ENCODE measurements at places on chromosomes 11 and 22.

GRCh38 chr11:114296605-114297372 is 590 bp downstream of the NNMT start:
- no peak for DNase-seq

DNA sequence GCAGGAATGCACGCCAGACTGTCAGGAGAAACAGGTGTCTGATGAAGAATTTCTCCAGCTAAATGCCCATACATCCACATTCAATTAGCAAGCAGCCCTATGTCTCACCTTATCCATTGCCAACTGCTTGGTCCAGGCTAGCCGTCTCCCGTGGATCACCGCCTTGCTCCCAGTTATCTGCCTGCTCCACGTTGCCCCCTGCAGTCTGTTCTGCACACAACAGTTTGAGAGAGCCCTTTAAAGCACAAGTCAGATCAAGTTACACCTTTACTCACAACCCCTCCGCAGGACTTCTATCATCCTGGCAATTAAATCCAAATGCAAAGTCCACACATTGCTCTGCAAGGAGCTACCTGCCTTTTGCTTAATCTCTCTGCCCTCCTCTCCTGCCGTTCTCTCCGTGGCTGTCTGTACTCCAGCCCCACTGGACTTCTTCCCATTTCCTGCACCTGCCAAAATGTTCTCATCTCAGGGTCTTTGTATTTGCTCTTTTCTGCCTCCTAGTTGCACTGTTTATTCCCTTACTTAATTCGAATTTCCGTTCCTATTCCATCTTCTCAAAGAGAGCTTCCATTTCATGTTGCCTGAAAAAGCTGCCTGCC is 185.3 kb upstream of the LARGE1 start:
- no peak for DNase-seq

DNA sequence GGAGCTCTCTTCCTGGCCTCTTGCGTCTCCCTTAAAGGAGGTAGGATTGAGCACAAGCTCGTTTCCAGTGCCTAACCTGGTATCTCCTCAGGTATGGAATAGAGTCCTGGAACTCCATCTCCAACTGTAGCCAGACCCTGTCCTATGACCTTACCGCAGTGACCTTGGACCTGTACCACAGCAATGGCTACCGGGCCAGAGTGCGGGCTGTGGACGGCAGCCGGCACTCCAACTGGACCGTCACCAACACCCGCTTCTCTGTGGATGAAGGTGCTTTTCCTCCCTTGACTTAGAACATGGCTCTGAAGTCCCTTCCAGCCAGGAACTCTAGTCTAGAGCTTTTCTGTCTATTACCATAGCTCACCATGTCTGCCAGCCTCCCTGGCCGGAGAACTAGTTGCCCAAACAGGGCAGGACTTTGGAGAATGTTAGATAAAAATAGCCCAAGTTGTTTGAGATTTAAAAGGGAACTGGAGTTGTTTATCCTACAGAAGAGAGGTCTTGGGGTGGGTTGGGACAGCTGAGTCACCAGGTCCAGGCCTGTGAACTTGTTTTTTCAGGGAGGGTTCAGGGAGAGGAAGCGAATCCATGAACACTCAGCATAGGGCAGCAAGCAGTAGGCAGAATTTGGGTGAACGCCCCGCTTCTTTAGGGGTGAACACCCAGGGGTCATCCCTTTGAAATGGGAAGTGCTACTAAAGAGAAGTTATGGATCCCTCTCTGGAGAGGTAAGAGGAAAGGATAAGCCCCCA is 3.3 kb downstream of the IL10RA start:
- no peak for DNase-seq

DNA sequence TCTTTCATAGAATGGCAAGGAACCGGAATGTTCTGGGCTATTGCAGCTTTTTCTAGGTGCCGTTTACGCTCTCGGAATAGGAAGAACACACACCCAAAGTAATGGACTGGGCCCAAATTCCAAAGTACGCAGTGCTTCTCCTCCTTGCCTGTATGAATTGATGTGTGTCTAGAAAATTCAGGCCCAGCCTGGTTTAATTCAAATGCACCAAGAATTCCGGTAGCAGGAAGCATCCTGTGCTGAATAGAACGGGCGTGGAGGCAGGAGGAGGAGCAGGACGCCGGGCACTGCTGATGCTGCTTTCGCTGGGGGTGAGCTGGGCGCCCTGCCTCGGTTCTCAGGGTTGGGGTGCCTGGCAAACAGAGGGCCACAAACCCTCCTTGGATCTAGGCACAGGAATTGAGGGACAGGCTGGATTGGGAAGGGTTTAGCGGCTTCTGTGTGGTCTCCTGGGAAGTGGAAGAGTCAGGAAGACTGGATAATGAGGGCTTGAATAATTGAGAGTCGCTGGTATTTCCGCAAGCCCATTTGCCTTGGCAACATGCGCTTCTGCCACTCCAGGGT is 2.0 kb downstream of the PARVB start:
- DNase-seq = no peak

DNA sequence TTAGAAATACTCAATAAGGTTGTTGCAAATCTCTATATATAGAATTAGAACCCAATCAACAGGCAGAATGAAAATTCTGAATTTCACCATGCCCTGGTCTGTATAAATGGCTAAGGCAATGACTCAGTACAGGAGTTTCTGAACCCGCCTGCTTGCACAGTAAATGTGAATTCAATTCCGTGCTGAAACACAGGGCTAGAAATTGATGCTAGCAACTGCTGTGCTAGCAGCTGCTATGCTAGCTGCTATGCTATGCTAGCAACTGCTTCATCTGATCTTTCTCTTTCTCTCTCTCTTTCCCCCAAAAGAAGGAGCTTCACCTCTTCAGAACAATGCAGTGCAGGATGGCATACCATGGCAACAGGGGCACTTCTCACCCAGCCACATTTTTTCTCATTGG is 9.7 kb upstream of the OR52J3 start:
- DNase-seq = no peak

DNA sequence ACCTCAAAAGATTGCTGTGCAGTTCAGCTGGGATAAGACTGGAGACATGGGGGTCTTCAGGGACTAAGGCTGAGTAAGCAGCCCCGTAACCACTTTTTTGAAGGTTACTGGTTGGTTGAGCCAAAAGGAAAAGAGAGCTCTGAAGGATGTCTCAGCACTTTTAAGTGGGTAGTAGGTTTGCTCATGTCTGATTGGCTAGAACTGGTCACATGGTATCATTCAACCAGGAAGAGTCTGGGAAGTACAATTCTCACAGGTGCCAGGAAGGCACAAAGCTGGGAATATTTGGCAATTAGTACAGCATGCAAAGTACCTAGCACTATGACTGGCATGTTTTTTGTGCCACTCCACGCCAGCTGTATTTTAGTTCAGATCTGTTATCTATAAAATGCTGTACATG is 58.1 kb downstream of the SNX19 start:
- DNase-seq = no peak

DNA sequence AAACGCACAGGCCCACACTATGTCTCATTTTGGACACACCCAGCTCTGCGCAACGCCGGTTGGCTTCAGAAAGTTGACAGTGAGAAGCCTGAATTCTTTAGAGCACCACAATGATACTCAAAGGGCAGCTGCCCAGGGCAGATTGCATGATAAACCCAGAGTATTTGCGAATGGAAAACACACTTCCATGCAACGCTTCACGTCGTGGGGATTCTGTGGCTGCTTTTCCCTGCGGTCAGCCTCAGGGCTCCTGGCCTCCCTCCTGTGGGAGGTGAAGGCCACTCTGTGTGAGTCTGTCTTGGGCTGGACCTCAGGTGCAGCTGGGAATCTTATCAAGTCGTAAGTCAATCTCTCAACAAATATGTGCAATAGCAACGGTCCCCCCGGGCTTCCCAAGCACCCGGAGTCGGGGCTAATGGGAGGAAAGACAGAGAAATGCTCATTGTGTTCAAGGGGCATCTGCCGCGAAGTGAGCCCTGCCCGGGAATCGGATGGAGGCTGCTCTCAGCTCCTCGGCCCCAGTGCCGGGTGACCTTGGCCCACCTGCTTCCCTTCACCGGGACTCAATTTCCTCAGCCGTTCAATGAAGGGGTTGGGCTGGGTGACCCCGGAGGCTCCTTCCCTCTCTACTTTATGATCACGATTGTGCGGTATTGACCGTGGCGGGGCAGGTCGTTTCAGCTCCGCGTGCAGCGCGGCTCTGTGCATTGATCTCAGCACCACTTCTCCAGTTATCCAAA is 623.6 kb downstream of the BRD1 start:
- no peak for DNase-seq

GRCh38 chr11:90192869-90193582 is 29.8 kb downstream of the CHORDC1 start:
- no peak for DNase-seq

DNA sequence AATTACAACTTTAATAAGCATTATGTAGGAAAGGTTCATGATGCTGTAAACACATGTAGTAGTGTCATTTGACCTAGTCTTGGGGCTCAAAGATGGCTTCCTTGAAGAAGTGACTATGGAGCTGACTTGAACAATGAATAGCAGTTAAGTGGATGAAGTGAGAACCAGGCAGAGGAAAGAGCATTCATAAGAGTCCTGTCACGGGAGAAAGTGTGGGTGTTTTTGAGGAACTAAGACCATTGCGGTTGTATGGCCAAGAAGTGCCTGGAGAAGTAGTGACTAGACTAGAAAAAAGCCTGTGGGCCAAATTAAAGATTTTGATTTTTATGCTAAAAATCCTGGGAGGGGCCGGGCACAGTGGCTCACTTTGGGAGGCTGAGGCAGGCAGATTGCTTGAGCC is 7.2 kb upstream of the IL18BP start:
- DNase-seq = no peak

- DNase-seq = no peak
Observed at GRCh38 chr22:35352214-35353111, 28.4 kb upstream of the HMOX1 start.

GRCh38 chr11:87290304-87290922 is 252.7 kb downstream of the TMEM135 start:
- peak; percentile 45 for DNase-seq

- DNase-seq = no peak
Observed at GRCh38 chr11:35057926-35058668, 80.9 kb upstream of the CD44 start.

- no peak for DNase-seq
Observed at GRCh38 chr11:33536178-33536577, 164.4 kb downstream of the C11orf91 start.

- no peak for DNase-seq
Observed at GRCh38 chr11:12005061-12005460, 3.4 kb downstream of the DKK3 start.

GRCh38 chr11:41283191-41283930 is 176.1 kb downstream of the LRRC4C start:
- DNase-seq = no peak

DNA sequence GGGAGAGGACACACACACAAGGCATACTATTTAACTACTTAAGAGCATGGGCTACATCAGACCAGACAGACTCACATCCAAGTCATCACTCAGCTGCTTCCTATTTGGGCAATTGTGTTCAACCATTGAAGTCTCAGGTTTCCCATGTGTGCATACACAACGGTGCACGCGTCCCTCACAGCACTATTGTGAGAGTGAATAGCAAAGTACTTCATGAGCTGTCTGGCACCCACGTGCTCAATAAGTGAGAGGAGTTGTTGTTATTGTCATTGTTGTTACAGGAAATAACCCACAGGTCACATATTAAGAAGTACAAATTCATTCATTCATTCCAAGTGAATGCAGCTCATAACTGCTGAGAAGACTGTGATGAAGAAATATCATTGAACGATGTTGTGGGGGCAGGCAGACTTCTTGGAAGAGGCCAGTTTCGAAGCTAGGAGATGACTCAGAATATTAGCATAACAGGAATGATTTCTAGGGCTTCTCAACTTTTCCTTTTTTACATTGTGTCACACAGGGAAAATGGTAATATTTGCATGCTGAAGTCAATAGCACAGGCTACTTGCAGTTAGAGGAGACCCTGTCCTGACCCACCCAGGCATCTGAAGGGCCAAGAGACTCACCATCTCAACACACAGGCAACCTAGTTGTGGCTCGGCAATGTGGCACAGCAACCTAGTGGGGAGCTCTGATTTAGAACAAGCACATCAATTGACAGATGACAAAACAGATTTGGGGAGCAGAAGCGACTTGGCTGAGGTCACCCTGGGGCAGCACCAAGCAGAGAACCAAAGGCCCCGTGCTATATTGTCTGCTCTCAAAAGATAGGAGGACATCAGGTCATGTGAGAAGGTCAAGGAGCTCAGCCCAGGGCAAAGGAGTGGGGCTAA is 606.0 kb downstream of the BUD13 start:
- no peak for DNase-seq

DNA sequence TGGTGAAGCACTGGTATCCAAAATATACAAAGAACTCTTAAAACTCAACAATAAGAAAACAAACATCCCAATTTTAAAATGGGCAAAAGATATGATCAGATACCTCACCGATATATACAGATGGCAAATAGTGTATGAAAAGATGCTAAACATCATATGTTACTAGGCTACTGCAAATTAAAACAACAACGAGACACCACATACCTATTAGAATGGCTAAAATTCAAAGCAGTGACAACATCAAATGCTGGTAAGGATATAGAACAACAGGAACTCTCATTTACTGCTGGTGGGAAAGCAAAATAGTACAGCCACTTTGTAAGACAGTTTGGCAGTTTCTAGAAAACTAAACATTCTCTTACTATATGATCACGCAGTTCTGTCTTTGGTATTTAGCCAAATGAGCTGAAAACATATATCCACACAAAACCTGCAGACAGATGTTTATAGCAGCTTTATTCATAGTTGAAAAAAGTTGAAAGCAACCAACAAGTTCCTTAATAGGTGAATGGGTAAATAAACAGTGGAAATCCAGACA is 38.5 kb downstream of the SIK3 start:
- DNase-seq = no peak

DNA sequence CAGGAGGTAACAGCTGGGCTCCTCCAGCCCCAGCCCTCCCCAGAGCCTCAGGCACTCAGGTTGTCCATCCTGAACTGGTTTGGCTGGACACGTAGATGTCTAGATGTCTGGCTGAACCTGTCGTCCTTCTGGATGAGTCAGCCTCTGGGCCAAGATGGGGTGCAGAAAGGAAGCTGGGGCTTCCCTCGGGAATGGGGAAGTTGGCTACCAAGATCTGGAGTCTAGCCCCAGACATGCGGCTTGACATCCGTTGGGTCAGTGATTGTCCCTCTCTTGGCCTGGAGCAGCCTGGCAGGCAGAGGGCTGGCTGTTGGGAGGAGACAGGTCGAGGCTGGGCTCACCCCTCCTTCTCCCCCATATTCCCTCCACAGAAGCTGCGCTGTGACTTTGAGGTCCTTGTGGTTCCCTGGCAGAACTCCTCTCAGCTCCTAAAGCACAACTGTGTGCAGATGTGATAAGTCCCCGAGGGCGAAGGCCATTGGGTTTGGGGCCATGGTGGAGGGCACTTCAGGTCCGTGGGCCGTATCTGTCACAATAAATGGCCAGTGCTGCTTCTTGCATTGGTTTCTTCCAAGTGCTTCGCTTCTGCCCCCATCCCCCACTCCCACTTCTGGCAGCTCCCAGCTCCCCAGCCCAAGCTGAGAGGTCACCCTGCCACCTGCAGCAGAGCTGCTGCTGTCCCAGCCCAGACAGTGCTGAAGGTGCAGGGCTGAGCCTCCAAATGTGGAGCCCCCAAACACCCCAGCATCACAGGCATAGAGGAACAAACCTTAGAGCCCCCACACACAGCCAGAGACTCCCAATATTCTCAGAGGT is 1.3 kb downstream of the CST6 start:
- no peak for DNase-seq

- DNase-seq = peak; percentile 78
Observed at GRCh38 chr11:64007629-64008282, 21.5 kb downstream of the OTUB1 start.

All from spinal cord (tissue), 10 donors.